ENCODE measurements at places on chromosomes 1 and 21.

DNA sequence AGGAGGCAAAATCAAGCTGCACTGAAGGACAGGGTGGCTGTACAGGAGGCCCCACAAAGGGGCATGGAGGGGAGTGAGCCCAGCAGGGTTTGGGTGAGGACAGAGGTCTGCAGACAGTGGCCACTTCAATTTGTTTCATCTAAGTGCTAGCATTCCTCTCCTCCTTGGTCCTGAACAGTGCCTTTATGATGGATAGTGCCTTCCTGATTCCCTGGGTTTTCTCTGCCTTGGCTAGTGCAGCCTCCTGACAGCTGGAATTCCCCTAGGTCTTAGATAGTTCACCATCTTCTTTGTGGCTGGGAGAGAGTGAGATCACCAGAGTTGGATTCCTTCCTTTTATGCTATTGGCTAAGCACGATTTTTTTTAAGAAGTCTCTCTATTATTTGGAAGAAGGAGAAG lies 3.8 kb upstream of the HPCAL4 start:
- no peak for DNase-seq

DNA sequence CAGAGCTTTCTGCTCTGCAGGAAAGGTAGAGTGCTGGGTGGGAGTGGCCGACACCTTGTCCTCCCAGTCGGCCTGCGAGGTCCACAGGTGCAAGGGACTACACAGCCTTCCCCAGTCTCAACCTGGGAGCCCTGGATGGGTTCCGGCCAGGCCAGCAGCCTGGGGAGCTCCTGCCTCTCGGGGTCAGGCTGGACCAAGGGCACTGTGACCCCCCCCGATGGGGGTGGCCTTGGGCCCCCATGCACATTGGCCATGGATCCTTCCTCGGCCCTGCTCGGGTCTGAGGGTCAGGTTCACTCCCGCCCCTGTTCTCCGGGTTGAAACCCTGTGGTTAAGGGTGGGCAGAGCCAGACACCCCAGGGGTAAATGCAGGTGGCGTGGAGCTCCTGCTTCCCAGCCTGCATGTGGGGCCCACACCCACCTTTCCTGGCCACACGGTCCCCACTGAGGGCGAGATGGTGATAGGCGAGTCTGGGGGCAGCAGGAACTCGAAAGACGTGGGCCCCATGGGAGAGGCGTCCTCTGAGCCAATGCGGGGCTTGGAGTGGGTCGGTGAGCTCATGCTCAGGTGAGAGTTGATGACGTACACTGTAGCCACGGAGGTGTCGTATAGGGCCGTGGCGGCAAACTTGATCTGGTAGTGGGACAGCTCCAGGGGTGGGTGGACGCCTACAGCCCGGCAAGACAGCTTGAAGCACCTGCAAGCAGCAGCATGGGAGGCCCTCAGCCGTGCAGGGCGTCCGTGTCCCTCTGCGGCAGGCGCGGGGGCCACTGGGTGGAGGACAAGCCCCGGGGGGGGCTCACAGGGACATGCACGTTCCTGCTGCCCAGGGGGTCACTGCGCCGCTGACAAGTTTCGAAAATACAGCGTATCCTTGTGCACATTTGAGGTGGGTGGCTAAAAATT lies 10.8 kb upstream of the TMEM52 start:
- no peak for DNase-seq

DNA sequence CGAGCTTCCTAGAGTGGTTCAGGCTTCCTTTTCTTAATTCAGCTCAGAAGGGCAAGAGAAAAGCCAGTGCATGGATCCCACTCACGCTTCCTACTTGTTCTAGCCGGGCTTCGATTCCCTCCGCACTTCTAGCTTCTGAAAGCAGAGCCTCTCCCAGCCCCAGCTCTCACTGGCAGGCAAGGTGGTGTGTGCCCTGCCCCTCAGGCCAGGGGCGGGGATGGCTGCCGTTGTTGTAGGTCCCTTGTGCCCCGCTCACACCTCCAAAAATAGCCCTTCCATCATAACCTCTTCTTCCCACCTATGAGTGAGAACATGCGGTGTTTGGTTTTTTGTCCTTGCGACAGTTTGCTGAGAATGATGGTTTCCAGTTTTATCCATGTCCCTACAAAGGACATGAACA lies 31.6 kb downstream of the BACE2 start:
- DNase-seq, result no peak

GRCh38 chr21:42013931-42014330 lies 3.8 kb upstream of the ZBTB21 start:
- no peak for DNase-seq

- DNase-seq, result no peak
Measured at GRCh38 chr1:83910461-83910860, 88.5 kb downstream of the TTLL7 start.

DNA sequence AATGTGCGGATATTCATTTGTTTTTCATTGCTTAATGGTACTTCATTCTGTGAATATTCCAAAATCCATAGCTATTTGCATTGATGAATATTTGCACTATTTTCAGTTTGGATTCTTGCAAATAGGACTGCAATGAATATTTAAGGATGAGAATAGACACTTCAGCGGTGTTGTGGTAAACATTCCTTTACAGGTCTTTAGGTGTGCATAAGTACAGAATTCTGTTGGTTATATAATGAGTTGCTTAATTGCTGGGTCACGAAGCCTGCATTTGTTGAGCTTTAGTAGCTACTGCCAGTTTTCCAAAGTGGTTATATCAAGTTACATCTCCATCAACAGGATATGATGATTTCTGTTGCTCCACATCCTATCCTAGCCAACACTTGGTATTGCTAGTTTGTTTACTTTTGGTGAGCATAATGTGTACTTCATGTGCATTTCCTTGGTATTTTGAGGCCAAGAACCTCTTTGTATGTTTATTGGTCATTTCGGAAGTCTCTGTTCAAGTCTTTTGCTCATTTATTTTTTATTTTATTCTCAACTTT lies 64.2 kb upstream of the CYYR1 start:
- DNase-seq, result no peak

GRCh38 chr1:226989085-226989920 lies 49.2 kb downstream of the COQ8A start:
- no peak for DNase-seq

DNA sequence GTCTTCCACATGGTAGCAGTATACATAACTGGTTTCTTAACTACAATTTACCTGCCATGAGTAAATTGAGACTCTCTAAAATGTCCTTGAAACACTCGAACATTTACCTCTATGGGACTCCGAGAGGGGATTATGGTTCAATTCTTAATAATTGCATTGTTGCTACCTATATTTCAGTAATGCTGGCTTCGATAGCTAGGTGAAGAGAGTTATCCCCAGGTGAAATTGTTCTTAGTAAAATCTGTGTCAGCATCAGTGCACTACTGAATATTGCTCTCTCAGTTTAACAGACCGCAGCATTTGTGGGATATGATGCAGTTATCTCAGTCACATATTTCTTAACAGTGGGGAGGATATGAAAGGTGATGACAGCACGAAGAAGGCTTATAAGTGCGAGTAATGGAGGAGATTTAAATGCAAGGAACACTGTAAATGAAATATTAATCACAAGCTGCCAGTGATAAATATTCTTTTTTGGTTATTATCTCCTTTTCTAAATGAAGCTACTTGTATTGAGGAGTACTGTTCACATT lies 801.9 kb downstream of the BRINP3 start:
- DNase-seq, result no peak

GRCh38 chr1:154586641-154587040 lies 19.1 kb downstream of the CHRNB2 start:
- DNase-seq, result no peak

DNA sequence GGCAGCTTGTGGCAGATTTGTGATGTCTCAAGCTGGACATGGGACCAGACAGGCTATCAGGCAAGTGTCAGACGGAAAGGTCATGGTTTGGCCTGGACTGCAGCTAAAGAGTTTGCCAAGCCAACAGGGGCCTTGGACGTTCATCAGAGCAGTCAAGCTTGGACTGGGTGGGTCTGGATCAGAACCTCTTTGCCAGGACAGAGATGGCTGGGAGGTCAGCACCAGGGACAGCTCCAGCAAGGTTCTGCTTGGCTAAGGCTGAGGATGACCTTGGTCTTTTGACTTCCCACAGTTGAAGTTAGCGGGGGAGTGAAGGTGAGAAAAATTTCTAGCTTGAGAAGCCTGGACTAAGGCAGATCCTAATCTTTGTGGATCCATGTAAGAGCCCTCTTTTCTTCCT lies 68.1 kb downstream of the GRIK3 start:
- no peak for DNase-seq

- no peak for DNase-seq
Measured at GRCh38 chr1:13661539-13661938, 38.4 kb upstream of the PRDM2 start.

GRCh38 chr1:42953182-42954180 lies 5.2 kb downstream of the SLC2A1 start:
- no peak for DNase-seq

DNA sequence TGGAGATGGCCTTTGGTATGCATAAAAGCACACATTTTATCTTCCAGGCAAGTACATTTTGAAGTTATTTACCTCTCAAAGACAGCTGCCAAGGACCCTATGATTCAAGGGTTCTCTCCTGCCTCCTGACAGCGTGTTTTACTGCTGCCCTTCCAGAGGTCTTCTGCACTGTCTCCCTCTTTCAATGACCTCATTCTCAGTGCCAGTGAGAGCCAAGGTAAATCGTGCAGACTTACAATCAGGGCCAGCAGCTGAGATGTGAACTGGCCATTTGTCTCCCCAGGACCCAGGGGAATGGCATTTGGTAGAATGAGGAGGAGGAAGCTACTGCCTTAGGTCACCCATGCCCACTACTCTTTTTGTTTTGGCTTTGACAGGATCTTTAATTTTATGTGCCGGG lies 84.2 kb upstream of the FGGY start:
- DNase-seq, result no peak

GRCh38 chr1:156308078-156308477 lies 9.0 kb upstream of the VHLL start:
- DNase-seq, result no peak

DNA sequence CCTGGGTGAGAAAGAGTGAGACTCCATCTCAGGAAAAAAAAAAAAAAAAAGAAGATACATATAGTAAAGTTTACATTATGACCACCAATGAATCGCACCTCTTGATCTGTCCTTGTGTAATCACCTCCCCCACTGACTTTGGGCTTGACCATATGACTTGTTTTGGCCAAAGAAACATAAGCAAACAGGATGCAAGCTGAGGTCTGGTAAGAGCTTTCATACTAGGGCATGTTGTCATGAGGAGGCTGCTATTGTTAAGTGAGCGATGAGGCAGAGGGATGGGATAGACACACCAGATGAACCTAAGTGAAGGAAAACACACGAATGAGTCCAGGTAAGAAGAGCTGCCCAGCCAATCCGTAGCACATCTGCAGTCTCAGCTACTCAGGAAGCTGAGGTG lies 10.7 kb downstream of the ENAH start:
- no peak for DNase-seq

- no peak for DNase-seq
Measured at GRCh38 chr1:206727981-206728696, 42.4 kb upstream of the IL19 start.

DNA sequence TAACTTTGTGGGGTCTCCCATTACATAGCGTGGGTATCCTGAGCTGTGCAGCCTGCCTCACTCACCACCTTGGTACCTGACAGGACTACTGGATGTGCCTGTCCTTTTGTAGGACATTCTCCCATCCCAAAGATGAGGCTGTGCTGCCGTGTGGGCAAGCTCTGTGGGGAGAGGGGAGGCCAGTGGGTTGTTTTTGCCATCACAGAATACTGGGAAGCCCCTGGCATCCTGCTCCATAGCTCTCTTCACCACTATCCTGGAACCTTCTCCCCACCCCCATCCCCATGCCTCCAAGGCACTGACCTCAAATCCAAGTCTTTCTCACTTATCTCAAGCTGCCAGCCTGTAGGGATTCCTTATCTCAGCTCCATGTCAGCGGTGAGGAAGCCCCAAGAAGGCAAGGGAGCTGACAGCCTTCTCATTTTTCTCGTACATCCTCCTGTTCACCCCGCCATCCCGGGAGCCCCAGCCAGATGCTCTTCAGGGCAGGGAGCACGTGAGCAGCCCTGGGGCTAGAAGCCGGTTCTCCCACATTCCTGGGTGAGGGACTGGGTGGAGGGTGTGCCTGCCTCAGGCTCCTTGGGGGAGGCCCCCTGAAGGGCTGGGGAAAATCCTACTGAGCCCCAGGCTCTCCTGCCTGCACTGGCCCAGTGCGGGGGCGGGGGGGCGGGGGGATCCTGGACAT lies 2.4 kb upstream of the ELF3 start:
- DNase-seq, result no peak

- no peak for DNase-seq
Measured at GRCh38 chr21:38511662-38512243, 13.5 kb upstream of the ERG start.

DNA sequence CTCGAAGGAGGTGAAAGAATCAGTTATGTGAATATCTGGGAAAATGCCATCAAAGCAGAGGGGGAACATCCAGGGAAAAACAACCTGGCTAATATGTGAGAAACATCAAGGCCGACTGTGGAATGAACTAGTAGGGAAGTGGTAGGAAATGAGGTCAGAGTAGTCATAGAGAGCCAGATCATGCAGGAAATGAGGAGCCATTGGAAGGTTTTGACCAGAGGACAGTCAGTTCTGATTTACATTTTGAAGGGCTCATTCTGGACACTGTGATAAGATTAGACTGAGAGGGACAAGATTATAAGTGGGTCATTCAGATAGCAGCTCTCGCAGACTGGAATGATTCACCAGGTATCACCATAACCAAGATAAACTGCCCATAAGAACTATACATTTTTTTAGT lies 63.7 kb downstream of the SYT14 start:
- DNase-seq, result no peak

DNA sequence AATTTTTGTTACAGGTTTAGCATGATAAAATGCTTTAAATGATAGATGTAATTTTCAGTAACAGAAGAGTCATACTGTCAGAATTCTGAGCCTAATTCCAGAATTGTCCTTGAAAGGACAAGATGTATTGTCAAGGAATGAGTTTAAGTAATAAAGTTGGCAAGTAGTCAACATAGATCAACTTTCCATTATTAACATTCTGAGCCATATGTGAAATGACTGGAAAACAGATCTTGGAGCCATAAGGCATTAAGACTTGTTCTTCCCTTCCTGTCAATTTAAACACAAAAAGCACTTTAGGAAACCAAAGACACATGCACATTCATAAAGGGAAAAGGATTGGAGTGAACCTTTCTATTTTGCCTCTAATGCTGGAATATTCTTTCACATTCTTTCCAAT lies 107.0 kb downstream of the ODF2L start:
- no peak for DNase-seq

- no peak for DNase-seq
Measured at GRCh38 chr1:39132505-39133339, 71.8 kb upstream of the MACF1 start.

DNA sequence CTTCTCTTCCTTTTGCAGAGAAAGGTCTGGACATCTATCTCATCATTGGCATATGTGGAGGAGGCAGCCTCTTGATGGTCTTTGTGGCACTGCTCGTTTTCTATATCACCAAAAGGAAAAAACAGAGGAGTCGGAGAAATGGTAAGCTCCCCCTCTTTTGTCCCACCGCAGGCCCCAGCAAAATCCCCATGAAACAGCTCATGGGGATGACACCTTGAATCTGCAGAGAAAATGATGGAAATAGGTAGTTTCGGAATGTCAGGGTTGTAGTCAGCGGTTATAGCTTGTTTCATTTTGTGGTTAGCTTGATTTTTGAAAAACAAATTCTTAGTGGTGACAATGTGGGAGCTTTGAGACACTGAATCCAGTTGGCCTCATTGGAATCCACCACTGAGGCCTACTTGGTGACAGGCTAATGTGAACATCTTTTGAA lies 10.3 kb downstream of the CD2 start:
- peak; percentile 77 for DNase-seq

GRCh38 chr21:34959607-34960006 lies 89.5 kb downstream of the RUNX1 start:
- no peak for DNase-seq

GRCh38 chr21:32270748-32271147 lies 8.1 kb downstream of the MIS18A start:
- no peak for DNase-seq

All from activated naive CD4-positive, alpha-beta T cell treated with Interleukin-2 at 50 U/mL for 16 hours (primary cell).